ENCODE measurements at places on chromosomes 4 and X. TPM values are rescaled to one million over a fixed set of nuclear protein-coding genes. Genes with fewer than 3 reads are reported as not detected.

DNA sequence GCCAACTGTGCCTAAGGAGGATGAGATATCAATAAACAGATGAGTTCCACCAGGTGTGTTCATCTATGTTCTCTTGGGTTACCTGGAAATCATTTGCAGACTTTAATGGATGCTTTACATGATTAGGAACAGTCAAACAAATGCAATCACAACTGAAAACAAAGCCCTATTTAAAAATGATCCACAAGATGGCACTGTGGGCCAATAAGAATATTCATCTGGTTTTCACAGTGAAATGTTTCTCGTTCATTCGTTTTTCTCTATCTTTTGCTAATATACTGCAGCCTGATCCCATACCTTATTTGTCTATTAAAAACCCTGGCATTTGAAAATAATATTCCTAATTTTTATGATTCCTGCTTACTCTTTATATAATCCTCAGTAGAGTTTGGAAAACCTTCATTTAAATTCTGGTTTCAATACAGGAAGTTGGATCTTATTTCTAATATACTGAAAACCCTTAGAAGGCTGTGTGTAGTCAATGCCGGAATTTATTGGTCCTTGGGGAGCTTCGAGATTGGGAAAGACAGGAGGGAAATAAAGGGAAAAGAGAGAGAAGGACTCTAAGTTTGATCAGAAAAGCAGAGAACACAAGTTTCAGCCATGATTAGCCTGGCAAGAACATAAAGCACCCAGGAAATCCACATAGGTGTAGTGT lies 63.8 kb upstream of the TAPT1 start:
- no peak for DNase-seq

GRCh38 chr4:17490575-17491059 lies 21.3 kb downstream of the QDPR start:
- no peak for DNase-seq

DNA sequence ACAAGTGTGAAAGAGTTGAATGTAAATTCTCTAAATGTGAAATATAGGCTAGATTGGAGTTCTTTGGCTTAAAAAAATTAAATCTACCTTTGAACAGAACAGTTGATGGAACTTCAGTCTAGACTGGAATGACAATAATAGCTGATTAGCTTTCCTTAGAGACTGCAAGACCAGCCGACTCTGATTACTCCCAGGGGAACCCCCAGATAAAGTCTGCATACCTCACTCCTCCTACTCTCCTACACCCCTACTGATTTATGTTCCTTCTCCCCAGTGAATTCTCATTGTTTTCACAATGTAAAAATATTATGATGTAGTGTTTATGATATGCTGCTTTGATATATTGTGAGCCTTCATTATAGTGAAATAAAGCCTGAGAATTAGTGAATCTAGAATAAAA lies 241.3 kb downstream of the CFAP299 start:
- DNase-seq, result no peak

DNA sequence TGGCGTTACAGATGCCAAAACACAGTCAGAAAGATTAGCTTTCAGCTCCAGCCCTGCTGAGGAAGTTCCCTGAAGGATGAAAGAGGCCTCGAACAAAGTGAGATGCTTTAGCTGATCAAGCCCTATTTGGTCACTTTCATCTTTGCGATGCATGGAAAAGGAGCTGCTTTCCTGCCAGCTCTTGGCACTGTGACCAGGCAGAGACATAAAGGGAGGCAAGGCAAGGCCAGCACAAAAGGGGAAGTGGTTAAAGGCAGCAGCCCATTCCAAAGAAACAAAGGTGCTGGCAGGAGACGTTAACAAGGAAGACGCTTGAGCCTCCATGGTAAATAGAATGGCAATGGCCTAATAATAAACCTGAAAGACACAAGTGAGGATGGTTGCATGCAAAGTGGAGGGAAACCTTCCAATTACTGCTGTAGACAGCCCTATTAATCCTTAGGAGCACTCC lies 617.1 kb upstream of the INTU start:
- DNase-seq, result no peak

DNA sequence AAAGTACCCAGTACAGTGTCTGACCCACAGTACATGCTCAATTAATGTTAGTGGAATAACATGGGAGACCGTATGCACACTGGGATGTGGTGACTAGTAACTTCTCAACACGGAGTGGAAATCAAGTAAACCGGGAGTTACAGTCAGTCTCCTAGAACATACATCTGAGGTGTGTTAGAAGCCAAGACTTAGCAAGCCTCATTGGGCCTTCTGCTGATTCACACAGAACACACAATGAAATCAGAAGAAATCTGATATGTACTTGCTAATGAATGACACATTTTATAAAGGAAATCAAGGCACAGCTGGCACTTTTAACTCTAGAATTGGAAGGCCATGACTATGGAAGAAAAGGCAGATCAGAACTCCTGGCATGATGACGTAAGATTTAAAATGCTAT lies 13.0 kb downstream of the TRAPPC2 start:
- DNase-seq, result no peak

- no peak for DNase-seq
Measured at GRCh38 chr4:183445097-183445428, 627 bp downstream of the CDKN2AIP start.

- DNase-seq, result no peak
Measured at GRCh38 chrX:135605906-135606305, 85.4 kb downstream of the INTS6L start.

DNA sequence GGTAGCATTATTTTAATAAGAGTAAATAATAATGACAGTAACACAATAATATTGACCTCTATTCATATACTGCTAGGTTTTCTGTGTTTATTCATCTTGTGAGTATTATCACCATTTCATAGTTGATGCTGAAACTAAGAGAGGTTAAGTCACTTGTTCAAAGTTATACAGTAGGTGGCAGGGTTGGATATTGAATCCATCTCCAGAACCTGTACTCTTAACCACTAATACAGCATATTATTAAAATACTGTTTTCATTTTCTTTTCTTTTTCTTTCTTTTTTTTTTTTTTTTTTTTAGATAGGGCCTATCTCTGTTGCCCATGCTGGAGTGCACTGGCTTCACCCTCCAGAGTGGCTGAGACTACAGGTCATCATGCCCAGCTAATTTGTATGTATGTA lies 7.1 kb upstream of the ELF2 start:
- DNase-seq, result no peak

GRCh38 chrX:53082773-53083616 lies 828 bp downstream of the TSPYL2 start:
- DNase-seq, result no peak

DNA sequence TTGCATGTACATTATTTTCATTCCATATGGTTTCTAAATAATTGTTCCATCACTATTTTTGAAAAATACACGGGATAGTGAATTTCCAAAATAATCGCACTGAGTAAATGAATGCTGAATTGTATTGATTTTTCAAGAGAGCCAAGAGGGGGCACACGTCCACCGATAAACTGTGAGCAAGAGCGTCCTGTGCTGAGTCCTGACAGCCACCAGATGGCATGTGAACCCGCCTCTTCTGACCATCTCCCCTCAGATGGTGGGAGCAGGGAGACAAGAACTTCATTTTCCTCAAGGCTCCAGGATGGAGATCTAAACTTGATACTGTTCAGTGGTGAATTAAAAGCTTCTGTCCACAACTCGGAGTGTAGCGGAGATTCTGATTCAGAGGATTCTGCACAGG lies 30.6 kb upstream of the IL9R start:
- peak; percentile 21 for DNase-seq

GRCh38 chrX:104325213-104325585 lies 70.5 kb upstream of the ESX1 start:
- no peak for DNase-seq

- DNase-seq, result no peak
Measured at GRCh38 chr4:77697860-77698590, 92.4 kb downstream of the CXCL13 start.

DNA sequence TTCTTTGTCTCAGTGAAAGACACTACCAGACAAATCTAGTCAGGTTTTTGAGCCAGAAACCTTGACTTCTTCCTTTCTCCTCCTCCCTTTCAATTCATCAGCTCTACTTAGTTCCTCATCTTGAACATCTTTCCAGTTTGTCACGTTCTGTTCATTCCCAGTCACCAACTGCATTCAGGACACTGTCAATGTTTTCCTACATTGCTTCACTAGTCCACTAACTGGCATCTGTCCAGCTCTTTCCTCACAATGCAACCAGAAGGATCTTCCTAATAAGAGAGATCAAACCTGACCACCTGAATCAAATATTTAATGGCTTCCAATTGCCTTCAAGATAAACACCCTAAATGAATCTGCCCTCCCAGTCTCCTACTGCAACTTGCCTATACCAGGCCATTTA lies 52.5 kb downstream of the SYNPO2 start:
- DNase-seq, result no peak

GRCh38 chr4:102318526-102318925 lies 26.8 kb downstream of the SLC39A8 start:
- no peak for DNase-seq

DNA sequence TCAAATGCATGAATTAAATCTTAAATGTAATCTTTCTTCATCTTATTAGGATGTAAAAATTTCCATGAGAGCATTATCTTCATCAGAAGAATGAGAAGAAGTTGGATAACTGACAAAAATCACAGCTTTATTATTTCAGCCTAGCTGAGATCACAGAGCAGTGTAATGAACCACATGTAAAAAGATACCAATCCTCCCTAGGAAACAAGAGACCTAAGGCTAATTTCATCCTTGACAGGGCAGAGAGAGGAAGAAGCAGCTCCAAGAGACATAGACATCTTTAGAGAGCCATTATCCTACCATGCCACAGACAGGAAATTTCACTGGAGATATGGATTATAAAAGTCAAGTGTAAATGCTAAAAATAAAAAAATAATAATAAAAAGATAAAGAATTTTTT lies 40.9 kb upstream of the IL15 start:
- DNase-seq, result no peak

DNA sequence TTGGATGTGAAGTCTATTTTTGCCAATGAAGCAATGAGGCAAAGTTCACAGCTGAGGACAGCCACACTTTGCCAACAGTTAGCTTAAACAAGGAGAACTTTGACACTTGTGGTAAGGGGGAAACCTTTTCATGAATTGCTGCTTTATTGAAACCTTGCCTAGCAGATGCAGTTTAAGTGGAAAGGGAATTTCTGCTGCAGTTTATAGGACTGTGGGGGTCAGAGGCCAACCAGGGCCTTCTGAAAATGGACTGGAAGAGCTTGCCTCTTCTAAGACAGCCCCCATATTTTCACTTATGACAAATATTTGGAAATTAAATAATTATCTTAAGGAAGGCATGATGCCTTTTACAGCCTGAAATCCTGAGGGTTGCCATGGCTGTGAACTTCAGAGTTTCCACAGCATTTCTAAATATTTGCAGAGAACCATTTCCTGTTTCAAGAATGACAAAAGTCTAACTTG lies 550.3 kb downstream of the RAB28 start:
- DNase-seq, result no peak

DNA sequence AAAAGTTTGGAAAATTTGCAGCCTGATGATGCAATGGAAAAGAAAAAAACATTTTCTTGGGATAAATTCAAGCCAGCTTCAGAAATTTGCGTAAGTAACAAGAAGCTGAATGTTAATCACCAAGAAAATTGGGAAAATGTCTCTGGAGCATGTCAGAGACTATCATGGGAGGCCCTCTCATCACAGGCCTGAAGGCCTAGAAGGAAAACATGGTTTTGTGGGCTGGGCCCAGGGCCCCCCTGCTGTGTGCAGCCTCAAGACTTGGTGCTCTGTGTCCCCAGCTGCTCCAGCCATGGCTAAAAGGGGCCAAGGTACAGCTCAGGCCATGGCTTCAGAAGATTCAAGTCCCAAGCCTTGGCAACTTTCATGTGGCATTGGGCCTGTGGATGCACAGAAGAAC lies 1049.8 kb upstream of the GRIA3 start:
- no peak for DNase-seq

- peak; percentile 8 for DNase-seq
Measured at GRCh38 chr4:95181243-95181995, 367.4 kb downstream of the UNC5C start.

DNA sequence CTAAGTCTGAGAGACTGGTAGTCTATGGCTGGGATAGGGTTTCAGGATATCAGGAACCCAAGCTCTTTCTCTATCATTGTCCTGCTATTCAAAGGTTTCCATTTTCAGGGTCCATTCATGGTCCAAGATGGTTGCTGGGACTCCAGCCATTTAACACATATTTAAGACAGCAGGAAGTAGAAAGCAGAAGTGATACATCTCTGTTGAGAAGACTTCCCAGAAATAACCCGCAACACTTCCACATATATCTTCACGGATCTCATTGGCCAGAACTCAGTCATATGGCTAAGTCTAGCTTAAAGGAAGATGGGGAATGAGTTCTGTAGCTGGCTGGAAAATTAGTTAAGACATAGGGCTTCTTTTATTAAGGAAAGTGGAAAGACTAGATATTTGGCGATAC lies 23.8 kb downstream of the CTSO start:
- DNase-seq, result no peak

DNA sequence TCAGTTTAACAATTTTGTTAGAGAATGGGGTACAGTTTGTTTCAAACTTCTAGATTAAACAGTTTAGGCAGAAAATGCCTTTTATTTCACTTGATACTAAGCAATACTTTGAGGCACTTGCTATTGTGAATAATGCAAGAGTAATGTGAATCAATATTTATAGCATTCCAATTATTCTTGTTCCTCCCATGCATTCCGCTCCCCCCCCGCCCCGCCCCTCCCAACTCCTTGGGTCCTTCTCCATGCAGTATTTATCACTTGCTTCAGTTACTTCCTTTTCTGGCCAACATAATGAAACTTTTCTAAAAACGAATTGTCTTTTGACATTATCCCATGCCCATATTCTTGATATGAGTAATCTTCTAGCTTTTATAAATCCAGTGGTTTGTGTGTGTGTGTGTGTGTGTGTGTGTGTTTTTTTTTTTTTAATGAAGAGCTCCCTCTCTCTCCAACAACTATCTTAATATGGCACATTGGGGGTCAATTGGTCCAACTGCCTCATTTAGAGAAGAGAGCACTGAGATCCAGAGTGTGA lies 1.6 kb downstream of the BANK1 start:
- no peak for DNase-seq

Gene AADAT
- total RNA-seq, result 0.20 TPM

Gene SLC6A8
- 0.68 TPM for total RNA-seq

Gene IQSEC2
- total RNA-seq, result 0.21 TPM

Gene ASB9
- 0.99 TPM for total RNA-seq

Gene STOX2
- not detected for total RNA-seq

Gene SMIM10L2A
- 0.38 TPM for total RNA-seq

Gene COL4A5
- total RNA-seq, result not detected

Gene SGCB
- total RNA-seq, result 8.2 TPM
